Stimulated activated CD4-positive, alpha-beta T cell treated with anti-CD3 and anti-CD28 coated beads, Interleukin-1b, Interleukin-23, amount 100 ng/mL, for 4 hours (primary cell): ENCODE measurements at places on chromosomes 1 and 21.

GRCh38 chr21:32048353-32048752 is 175.5 kb downstream of the HUNK start:
- no peak for DNase-seq

DNA sequence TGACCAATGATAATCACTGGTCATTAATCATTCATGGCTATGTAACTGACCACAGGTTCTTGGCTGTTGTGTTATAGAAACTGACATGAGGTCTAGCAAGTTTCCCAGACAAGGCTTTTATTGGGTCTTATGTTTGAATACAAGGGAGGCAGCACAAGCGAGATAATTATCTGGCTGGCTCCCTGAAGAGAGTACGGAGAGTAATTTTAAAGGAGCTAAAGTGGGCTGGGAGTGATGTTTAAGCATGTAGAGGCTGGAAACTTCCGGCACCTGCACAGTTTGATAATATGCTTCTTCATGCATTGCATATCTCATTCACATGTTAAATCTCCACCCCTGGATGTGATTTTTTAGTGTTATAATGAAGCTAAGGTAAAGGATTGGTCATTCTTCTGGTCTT is 116.2 kb upstream of the KCNK1 start:
- no peak for DNase-seq

DNA sequence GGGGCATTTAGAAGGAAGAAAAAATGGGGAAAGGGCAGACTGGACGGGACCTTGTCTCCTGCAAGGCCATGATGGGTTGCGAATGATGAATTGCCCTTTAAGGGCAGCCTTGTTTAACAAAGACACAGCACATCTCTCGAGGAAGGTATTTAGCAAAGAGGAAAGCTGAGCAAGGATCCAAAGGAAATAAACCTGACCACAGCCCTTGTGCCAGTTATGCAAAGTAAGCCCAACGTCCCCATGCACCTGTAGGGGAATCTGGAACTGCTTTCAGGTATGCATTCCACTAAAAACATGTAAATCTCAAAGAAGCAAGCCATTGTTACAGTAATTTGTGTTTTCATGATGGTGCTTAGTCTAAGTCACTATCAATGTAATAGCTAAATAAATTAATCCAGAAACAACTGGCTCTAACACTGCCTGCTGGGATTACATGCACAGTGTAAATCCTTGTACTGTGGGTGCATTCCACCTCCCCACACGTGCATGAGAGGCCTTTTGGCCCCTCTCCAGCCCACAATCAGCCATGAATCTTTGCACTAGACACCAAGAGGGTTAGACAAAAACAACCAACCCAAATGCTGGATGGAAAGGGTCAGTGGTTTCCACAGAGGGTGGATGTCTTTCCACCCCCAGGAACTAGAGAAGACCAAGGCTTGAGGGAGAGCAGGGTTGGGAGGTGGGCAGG is 228.8 kb upstream of the KAZN start:
- no peak for DNase-seq

DNA sequence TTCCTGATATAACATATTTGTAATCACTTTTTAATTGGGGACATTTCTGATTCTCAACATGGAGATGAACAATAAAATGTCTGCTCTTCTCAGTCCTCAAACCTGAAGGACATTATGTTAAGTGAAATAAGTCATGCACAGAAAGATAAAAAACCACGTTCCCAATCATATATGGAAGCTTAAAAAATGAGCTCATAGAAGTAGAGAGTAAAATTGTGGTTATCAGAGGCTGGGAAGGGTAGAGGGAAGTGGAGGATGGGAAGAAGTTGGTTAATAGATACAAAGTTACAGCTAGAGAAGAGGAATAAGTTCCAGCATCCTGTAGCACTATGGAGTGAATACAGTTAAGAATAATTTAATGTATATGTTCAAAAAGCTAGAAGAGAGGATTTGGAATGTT is 1.5 kb upstream of the CD48 start:
- DNase-seq: no peak

DNA sequence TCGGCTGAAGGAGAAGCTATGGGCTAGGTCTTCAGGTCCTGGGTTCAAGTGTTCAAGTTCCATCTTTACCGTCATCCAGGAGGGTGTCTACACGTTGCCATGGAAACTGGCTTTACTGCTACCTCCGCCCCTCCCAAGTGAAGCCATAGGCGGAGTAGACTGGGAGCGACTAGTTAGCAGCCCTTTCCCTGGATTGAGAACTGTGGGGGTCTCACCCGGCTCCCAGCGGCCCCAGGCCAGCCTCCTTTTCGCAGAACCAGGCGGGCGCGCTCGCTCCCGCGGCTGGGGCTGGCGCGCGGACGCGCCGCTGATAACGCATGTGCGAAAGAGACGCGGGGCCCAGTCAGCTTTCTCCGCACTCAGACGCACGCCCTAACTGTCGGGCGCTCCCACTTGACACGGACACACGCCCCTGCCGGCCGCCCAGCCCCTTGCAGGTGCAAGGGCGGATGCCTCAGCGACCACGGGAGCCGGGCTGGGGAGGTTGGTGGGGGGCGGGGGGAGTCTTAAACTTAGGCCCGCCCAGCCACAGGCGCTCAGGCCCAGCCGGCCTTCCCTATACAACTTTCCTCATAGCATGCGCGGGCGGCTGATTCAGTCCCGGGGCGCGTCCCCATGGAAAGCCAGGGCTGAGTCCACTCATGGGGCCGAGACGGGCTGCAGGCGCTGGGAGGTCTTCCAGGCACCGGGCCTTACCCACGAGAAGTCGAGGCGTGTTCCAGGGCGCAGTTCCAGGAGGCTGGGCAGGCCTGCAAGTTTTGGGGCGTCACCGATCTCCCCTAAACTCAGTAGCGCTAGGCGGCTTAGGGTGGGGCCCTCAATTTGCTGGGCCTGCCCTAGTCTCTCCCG is 7.4 kb downstream of the EFNA4 start:
- DNase-seq: peak; percentile 62

DNA sequence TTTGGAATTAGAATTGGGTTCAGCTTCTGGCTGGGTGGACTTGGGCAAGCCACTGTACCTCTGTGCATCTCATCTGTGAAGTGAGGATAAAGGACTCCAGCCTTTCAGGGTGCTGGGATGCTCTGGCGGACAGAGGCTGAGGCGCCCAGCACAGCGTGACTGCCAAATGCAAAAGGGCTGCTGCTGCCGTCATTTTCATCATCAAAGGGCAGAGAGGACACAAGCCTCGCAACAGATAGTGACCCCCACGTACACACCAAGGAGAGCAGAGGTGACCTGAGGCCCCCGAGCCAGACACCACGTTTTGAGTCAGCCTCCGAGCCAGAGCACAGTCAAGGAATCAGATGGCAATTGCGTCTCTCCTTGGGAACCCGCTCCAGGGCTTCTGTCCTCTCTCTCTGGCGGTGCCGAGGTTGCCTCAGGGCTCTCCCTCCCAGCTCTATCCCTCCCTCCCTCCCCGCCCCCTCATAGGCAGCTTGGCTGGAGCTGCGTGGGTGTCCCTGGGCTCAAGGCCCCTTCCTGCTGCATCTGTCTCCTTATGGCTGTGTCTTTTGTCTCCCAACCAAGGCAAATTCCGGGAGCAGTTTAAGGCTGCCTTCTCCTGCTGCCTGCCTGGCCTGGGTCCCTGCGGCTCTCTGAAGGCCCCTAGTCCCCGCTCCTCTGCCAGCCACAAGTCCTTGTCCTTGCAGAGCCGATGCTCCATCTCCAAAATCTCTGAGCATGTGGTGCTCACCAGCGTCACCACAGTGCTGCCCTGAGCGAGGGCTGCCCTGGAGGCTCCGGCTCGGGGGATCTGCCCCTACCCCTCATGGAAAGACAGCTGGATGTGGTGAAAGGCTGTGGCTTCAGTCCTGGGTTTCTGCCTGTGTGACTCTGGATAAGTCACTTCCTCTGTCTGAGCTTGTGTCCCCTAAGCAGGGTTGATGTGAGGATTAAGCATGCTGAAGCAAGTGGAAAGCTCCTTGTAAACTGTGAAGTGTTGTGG is 9.0 kb downstream of the HCRTR1 start:
- DNase-seq: no peak

GRCh38 chr1:211133393-211133835 is 534 bp downstream of the KCNH1 start:
- no peak for DNase-seq

DNA sequence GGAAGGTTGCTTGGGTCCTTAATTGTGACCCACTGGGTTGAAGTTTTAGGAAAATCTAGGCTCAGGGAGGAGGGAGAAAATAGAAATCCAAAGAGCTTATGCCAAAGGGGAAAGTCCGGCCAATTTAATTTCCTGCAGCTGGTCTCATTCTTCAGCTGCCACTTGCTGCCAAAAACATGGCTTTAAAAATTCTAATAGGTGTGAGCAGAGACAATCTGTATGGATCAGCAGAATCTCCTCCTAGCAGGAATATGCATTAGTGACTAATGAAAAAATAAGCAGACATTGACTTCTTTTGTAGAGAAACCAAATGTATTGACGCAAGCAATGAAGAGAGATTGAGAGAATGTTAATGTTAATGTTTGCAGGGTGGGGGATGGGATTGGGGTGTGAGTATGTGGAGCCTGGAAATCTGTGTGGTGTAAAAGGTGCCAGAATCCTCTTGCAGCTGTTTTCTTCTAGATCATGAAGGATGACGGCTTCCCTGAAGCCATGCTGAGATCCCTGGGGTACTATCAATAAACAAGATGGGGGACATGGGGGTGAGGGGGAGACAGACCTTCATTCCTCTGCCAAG is 35.3 kb downstream of the VWA5B1 start:
- no peak for DNase-seq

GRCh38 chr1:184052194-184052559 is 647 bp downstream of the TSEN15 start:
- no peak for DNase-seq

- DNase-seq: no peak
Measured at GRCh38 chr21:44797775-44798174, 3.8 kb downstream of the UBE2G2 start.

GRCh38 chr1:242189591-242189990 is 190.7 kb upstream of the MAP1LC3C start:
- no peak for DNase-seq

- no peak for DNase-seq
Measured at GRCh38 chr1:28644494-28644893, 1.6 kb upstream of the TAF12 start.
